ENCODE measurements at places on chromosomes 4 and X.

DNA sequence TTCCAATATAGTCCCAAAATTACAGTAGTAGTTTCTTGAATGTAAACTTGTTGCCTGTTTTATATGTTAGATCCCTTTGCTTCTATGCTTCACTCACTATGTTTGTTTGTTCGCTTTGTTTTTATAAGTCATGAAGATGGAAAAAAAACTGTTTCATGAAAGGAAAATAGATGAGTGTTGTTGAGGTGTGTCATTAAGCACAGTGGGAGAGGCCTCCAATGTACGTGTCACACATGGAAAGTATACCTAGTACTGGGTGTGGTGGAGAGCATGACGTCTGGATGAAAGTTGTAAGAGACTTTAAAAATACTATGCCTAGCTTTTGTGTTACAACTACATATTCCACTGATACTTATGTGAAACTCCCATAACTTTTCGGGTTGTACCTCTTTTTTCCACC lies 28.4 kb downstream of the PLS3 start:
- DNase-seq: no peak

GRCh38 chrX:74925225-74926088 lies at the start of gene NEXMIF:
Gene NEXMIF (minus strand): TSS chrX:74925452.
- no peak for DNase-seq

DNA sequence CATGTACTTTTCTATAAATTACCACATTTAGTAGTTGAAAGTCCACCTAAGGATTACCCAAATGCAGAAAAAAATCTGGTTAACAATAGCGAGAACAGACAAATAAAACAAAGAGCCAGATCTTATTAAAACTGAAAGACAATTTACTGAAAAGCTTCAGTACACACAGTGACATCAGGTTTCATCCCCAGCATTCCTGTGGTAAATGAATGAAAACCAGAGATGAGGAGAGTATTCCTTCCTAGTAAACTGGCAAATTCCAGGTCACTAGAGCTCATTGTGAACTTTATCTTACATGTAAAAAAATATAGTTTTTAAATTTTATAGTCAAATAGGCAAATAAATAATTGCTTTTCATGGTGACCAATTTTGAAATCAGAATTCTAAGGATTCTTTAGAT lies 1290.5 kb downstream of the ADGRL3 start:
- no peak for DNase-seq

DNA sequence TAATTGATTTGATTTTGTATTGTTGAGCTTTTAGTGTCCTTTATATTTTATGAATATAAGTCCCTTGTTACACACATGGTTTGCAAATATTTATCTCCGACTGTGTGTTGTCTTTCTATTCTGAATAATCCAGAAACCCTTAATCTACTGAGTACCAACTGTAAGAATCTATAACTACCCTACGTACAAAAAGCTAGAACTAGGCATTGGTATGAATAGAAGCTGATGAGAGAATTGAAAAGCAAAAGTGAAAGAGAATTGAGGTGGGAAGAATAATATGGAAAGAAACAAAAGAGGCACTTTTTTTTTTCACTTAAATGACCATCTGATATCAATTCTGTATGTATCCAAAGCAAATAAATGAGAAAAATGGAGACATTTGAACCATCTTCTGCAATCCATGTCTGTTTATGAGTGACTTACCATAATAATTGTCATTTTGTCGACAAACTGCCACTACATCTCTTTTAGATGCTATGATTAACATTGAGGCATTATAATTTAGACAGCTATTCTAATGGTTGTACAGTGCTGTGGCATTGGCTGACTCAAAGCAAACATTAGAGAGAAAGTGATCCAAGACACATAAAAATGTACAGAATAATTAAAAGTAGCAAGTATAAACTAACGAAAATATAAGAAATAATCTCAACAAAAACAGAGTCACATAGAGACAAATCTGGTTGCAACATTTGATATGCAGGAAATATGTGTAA lies 1516.6 kb upstream of the AGA start:
- DNase-seq: no peak

- DNase-seq: no peak
These were observed 11.3 kb downstream of the DOCK11 start for GRCh38 chrX:118506805-118507480.

DNA sequence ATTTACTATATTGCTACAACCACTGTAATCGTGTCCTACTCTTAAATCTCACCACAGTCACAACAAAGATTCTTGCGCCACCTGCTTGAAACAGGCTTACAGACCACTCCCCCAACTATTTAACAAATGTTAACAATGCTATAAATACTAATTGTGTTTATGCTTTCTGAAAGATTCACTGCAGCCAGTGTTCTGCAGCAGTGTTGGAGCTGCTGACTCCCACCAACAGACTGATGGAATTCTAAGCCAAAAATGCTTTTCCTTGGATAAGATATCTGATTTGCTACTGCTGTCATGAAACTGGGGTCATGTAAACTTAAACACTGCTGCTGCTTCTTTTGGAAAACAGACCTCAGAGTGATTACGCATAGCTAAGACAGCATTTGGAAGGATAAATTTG lies 244.2 kb upstream of the MAB21L2 start:
- DNase-seq: no peak

- DNase-seq: no peak
These were observed 14.9 kb upstream of the PPEF1 start for GRCh38 chrX:18692541-18692940.

DNA sequence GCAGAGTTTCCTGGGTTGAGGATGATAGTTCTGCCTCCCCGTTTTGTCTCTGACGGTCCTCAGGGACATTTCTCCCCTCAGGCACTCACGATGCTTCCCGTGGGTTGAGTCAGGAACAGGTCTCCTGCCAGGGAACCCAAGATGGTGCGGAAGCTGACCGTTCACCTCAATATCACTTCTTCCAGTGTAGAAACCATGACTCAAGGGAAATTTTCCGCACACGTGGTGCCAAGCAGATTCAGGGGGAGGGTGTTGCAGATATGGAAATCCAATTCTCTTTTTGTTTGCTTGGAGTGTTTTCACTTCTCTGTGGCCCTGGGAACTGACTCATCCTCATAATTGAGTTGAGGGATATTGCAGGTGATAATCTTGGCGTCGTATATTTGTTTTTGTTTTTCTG lies 46.7 kb downstream of the CXorf49B start:
- DNase-seq: no peak

- DNase-seq: no peak
These were observed 35.2 kb downstream of the SLC10A7 start for GRCh38 chr4:146486565-146486964.

DNA sequence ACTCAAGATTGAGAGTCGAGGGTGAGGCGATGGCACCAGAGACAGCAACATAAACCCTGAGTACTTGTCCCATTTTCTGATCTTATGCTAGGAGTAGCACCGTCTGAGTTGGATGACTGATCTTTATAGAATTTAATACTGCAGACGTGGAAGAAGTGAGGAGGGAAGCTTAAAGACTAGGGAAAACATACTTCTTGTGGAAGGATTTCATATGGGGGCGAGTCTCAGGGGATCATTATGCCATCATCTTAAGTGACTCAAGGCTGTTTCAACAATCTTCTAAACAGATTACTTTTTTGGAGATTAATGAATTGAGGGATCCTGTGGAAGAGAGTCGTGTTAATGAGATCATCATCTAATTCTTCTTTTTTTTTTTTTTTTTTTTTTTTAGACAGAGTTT lies 17.2 kb upstream of the FAT1 start:
- no peak for DNase-seq

DNA sequence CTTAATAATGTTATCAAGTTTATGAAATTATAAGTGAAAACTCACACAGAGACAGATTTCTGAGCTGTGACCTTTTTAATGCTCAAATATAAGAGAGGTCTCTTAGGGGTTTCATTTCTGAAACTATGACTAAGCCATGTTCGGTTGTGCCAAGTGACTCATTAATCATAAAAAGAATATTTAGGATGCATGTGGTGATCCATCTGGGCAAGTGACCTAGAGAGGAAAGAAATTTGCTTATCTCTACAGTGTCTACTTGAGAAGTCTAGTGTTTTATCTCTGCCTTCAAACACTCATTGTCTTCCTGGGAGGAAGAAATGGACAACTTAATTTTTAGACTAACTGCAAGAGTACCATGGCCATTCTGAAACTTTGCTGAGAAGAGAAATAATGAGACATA lies 545.3 kb upstream of the GRID2 start:
- DNase-seq: peak; percentile 36

DNA sequence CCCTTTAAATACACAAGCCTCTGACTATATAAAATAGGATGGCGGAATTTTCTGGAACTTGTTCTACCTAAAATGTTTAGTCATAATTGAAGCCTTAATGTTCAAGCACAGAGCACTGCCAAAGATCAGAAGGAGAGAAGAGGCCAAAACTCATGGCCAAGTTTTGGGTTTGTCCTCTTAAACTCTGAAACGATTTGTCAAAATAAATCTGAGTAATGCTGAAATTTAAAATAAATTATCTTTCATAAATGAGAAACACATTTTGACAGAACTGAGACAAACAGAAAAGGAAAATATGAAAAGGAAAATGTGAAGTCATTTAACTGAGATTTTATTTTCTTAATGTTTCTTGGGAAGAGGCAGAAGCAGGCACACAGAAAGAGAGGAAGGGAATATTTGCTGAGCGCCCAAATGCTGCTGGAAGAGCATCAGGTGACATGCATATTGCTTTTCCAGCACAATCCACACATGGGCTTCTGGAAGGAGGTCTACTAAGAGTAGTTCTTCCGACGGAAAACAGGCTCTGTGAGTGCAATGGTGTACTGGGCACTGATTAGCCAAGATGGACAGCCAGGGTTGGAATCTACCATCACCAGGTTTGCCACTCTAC lies 47.4 kb upstream of the ZNF518B start:
- no peak for DNase-seq

- no peak for DNase-seq
These were observed 61.8 kb downstream of the MAGED1 start for GRCh38 chrX:51955200-51955599.

- no peak for DNase-seq
These were observed 96.5 kb downstream of the NPNT start for GRCh38 chr4:105991726-105992125.

DNA sequence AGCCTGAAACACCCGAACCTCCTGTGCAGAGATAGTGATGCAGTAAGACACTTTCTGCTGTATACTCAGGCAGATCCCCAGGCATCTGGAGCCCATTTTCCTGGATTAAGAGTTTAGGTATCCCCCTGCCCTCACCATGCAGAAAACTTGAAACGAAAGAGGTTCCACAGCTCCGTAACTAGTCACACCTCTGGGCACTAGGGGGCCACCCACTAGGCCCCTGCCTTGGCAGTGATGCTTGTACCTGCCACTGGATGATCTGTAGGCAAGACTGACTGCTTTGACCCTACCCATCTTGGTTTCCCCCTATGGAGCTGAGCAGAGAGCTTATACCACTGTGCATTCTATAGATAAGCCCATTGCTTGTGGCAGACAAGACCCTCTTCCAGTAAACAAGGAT lies 940.6 kb downstream of the PCDH19 start:
- DNase-seq: no peak

DNA sequence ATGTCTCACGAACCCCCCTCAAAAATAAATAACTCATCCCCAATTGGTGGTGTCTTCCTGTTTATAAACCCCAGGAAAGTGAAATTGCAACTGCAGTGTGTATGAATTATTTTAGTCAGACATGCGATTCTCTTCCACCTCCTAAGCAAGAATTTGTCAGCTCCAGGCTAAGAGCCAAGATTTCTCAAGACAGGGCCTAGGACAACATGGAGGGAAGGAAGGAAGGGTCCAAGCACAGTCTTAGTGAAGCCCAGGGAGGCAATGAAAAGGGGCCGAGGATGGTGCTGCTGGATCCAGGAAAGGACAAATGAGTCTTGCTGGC lies 20.0 kb downstream of the SH3KBP1 start:
- no peak for DNase-seq

GRCh38 chrX:20463296-20464075 lies 196.8 kb upstream of the RPS6KA3 start:
- DNase-seq: no peak

DNA sequence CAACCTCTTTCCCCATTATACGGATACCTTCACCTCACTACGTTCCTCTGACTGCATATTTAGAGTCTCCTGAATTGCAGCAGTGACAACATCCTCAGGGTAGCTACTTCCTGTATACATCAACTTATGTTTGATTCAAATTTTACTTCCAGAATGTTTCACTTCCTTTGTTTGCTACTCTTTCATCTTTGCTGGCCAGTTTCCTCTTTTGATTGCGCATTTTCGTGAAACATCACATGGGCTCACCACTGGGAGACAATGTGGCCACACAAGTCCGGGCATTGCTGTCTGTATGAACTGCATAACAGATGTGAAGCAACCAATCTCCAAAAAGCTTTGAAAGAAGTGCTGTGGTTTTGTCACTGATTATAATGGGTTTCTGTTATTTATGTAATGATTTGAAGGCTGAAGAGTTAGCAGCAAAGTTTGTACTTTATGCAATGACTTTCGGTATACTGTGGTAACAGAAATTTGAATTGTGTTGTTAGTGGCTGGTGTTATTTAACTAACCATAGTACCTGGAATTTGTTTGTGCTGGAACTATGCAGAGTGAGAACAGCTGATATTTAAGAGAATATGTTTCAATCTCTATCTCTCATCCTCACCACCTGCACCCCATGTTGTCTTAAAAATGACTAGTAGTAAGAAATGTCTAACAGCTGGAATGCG lies 7.4 kb downstream of the SNCA start:
- DNase-seq: no peak

DNA sequence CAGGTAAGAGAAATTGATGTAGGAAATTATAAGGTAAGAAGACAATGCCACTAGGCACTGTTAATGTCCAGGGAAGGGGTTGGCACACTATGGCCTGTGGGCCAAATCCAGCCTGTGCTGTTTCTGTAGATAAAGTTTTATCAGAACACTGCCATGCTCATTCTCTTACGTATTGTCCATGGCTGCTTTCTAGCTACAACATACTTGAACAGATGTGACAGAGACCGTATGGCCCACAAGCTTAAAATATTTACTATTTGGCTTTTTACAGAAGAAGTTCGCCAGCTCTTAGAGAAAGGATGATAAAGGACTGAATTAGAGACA lies 168.0 kb downstream of the CDS1 start:
- no peak for DNase-seq

DNA sequence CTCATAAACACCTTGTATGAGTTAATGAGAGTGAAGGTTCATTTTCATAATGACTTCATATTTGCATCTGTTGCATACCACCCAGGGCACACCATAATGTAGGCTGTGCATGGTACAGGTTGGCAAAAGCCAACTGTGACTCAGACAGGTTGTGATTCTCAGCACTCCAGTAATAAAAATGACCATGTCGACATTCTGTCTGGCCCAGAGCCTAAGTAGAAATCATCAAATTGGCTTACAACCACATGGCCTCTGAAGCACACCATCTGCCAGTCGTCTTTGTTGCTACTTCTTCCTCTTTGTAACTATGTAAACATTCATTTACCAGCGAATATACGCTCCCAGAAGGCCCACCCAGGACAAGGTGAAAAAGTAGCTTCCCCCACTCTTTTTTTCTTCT lies 459.5 kb downstream of the GASK1B start:
- DNase-seq: no peak

DNA sequence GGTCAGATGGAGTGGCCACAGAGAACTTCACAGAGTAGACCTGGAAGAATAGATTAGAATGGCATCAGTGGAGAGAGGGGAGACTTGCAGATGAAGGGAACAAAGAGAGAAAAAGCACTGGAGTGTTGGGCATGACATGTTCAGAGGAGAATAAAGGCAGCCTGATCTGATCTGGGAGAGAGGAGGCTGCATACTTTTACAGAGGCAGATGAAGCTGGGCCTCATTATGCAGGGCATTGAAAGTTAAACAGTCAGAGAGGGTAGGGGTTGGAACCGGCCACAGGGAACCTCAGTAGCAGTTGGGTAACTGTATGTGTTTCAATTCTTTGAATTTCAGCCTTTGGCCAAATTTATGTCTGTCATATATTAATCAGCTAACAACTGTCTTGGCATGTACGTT lies 61.2 kb downstream of the SH3BGRL start:
- DNase-seq: no peak

- no peak for DNase-seq
These were observed 3.8 kb upstream of the FBXW7 start for GRCh38 chr4:152539556-152540292.

Measured in fibroblast of the conjunctiva (primary cell).